Right ventricle myocardium inferior (tissue), 1 donor: ENCODE measurements at places on chromosomes 6 and 20. TPM values are rescaled to one million over a fixed set of nuclear protein-coding genes. Genes with fewer than 3 reads are reported as not detected.

DNA sequence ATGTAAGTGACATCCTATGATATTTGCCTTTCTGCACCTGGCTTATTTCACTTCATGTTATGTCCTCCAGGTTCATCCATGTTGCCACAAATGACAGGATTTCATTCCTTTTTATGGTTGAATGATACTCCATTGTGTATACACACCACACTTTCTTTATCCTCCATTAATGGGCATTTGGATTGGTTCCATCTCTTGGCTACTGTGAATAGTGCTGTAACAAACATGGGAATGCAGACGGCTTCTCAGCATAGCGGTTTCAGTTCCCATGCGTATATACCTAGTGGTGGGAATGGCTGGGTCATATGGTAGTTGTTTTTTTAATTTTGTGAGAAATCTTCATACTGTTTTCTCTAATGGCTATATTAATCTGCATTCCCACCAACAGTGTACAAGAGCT lies 14.8 kb downstream of the MTHFD1L start:
- no peak for DNase-seq

- no peak for DNase-seq
Measured at GRCh38 chr6:53611342-53611741, 54.2 kb downstream of the KLHL31 start.

The GNAS gene
- 1,475 TPM for total RNA-seq

The RSPH4A gene
- total RNA-seq, result not detected

The TMEM200A gene
- not detected for total RNA-seq
